WTC11 (cell line): ENCODE measurements at places on chromosomes 6 and 20. TPM values are rescaled to one million over a fixed set of nuclear protein-coding genes. Genes with fewer than 3 reads are reported as not detected.

ATAT1 gene
- 19.3 to 21.7 TPM (median 20.3 TPM) in 3 replicates for total RNA-seq

HRH3 gene
- 2.9 to 3.4 TPM (median 3.3 TPM) in 3 replicates for total RNA-seq

FAM83B gene
- total RNA-seq = 3.9 to 4.2 TPM (median 4.0 TPM) in 3 replicates

WFDC12 gene
- total RNA-seq = not detected in 3 replicates
